ENCODE measurements at places on chromosomes 12 and 14. TPM values are rescaled to one million over a fixed set of nuclear protein-coding genes. Genes with fewer than 3 reads are reported as not detected.

Gene RD3L
- total RNA-seq, result not detected

Gene DCN
- total RNA-seq, result not detected

Gene P2RX2
- not detected for total RNA-seq

Gene DPPA3
- total RNA-seq, result not detected

Gene CLEC9A
- not detected for total RNA-seq

Gene NRXN3
- not detected for total RNA-seq

Gene WNT5B
- total RNA-seq, result 0.69 TPM

Gene LRRC10
- total RNA-seq, result not detected

Gene EXOC3L4
- not detected for total RNA-seq

Gene C1S
- 1.6 TPM for total RNA-seq

Gene CCNK
- 79.2 TPM for total RNA-seq
